ENCODE measurements at places on chromosomes 5 and 9.

GRCh38 chr5:127406326-127407121 is 110.9 kb upstream of the PRRC1 start:
- no peak for DNase-seq

DNA sequence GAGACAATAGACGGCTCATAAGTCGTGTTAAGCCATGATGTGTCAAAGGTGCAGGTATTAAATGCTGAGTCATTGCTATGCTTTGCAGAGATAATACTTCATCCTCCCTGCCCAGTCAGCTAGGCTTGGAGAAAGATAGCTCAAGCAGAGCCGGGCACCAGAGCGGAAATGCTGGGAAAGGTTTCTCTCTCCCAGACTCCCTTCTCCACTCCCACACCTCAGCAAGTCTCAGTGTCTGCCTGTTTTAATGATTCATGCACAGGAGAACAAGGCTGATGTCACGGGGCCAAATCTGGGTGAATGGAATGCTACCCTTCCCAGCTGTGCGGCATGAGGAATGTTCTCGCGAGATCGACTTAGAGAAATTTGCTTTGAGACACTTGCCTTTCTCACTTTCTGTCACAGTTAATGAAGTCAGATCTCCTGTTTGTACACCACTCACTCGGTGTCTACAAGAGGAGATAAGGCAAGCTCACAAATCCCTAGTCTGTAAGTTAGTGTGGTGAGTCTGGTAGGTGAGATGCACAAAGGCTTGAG is 204.4 kb downstream of the EFNA5 start:
- no peak for DNase-seq

GRCh38 chr5:142611154-142611553 is 74.7 kb downstream of the FGF1 start:
- DNase-seq: peak; percentile 50

GRCh38 chr5:153619771-153620170 is 129.3 kb downstream of the GRIA1 start:
- DNase-seq: no peak

DNA sequence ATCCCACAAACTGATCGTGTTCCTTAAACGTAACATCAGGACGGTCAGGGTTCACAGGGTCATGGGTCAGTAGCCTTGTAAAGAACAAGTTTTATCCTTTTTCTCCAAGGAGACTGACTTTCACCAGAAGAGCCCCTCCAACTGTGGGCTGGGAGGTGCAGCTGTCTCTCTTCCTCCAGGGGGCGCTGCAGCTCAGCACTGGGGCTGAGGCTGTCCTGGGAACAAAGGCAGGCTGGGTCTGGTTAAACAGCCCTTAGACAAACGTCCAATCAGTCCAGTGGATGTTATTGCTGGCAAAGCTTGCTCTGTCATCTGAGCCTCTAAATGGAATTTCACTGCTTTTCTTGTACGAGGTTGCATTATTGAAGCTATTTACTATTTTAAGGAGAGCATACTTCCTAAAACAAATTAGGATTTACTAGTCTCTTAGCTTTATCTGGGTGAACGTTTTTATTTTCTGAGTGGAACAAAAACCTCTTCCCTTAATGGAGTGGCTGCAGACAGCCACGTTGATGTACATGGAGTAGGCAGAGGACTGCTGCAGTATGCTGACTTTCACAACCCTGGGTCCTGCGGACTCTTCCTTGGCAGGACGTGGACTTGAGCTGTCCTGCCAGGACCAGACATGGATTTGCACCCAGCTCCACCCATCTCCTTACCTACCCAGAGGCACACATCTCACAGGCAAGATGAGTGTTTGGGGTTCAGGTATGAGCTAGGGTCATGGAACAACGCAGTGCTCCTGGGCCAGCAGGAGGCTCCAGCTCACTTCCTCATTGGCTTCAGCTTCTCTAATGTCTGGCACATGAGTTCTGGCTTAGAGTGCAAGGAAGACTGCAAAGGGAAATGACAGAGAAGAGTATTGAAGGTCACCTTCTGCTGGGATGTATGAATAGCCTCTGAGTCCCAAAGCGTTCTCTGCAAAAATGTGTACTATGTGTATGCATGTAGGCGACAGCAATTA is 7.8 kb downstream of the EXOSC2 start:
- DNase-seq: peak; percentile 49

GRCh38 chr5:124922255-124922975 is 176.0 kb upstream of the ZNF608 start:
- DNase-seq: no peak

DNA sequence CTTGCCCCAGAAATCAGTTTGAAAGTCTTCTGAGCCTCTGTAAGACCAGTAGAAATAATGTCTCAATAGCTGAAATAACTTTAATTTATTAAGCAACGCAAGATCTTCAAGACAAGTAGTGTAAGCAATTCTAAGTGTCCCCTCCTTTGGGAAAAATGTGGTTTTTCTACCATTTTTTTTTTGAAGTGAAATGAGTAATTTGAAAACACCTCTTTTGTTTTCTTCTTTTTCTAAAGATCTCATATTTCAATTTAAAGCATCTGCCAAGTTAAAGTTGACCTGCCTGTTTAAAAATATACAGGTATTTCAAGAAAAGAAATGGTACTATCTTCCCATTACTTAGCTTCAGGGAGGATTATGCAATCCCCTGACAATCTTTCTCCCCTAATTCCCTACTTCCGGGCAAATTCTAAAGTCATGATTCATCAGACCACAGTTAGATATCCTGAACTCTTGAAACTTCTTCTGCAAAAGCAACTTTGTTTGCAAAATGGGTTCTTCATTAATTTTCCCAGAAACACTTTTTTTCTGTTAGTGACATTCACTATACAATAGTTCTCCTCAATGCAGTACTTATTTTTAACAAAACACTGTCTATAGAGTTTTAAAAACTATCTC is 7.8 kb upstream of the ANXA1 start:
- DNase-seq: no peak

DNA sequence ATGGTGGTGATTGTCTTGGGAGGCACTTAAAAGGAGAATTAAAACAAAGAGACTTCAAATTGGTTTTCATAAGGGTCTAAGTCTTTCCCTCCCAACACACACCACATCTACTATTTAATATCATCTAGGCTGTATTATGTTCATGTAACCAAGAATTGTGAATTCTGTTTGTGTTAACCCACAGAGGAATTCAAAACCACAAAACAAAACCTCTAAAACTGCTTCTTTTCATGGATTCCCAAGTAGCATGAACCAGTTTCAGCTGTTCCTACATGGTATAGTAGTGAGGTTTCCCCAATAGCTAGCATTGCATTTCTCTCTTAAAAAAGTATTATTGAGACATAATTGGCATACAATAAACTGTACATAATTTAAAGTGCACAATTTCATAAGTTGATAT is 283.8 kb downstream of the CD180 start:
- DNase-seq: no peak

DNA sequence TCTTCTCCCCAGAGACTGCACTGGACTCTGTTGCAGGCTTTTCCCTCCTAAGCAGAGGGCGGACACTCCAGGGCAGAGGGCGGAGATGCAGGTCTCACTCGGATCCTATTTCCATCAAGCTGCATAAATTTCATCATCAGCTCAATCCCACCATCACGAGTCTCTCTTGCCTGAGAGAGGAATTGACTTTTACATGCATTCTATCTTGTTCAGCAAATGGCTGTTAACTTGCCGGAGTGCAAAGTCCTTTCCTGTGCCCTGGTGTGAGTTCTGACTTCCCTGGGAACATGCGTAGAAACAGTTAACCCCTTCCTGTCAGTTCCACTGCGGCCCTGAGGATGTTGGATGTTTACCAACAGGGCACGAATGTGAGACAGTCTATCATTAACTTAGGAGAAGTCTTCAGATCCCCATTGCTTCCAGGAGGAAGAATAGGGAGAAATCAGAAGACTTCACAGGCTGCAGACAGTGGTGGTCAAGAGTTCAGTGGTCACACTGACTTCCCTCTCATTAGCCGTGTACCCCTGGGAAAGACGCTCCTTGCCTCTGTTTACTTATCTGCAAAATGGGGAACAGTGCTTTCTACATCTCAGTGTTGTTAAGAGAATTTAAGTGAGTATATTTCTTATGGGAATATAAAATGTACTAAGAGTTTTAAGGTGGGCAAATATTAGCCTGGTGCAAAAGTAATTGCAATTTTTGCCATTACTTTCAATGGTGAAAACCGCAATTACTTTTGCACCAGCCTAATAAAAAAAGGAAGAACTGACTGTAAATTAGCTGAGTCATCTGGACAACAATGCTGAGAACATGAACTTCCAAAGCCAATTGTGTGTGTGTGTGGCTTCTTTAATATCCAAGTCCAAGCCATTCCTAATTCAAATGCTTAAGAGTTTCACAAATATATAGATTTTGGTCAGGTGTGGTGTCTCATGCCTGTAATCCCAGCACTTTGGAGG is 248.0 kb downstream of the DRD1 start:
- DNase-seq: no peak

DNA sequence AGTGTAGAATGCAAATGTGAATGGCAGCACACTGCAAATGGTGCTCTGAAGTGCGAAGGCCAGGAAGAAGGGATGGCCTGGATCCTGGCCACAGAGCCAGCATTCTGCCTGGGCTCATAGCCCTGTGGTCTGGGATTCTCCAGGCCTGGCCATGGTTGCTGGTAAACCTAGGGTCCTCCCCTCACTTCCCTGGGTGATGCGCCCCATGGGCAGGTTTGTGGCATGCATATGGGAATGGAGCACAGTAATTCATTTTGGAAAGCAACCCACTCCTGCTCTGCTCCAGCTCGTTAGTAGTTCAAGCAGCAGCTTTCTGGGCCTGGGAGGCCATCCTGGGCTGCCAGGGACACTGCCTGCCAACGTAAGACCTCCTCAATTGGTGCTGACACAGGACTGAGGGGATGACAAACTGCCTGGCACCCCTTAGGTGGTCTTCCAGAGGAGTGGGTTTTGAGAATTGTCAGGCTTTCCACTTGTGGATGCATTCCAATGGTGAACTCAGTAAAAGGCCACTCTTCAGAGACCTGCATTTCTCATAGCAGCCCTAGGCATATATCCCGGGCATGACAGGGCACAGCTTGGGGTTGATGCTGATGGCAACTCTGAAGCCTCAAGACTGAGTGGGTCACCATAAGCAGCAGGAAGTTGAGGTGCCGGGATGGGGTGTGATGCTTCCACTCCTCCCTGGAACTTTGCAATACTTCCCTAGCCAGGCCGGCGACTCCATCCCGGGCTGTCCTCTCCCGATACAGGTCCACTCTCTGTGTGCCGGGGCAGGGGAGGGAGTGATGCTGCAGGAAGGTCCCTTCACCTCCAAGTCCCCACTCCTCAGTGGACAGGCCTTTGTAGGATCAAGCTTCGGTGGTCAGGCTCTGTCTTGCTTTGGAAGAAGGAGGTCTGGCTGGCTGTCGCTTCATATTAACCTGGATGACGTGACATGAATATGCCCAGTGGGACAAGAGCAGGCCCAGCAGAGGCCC is 1.2 kb upstream of the SLC25A48 start:
- no peak for DNase-seq

DNA sequence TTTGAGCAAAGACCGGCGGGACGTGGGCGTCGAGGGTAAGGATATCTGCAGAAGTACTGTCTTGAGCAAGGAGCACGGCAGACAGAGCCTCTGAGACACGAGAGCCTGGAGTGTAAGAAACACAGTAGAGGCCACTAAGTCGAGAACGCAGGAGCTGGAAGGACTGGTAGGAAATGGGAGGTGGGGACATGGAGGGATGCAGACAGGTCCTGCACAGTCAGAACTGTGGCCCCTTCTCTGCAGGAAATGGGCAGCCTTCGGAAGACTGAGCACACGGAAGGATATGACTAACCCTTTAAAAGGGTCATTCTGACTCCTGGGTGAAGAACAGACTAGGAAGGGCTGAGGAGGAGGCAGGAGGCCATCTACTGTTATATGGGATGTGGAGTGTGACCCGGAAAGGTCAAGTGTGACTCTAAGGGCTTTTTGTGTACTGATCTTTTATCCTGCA is 1.4 kb upstream of the CAMSAP1 start:
- no peak for DNase-seq

DNA sequence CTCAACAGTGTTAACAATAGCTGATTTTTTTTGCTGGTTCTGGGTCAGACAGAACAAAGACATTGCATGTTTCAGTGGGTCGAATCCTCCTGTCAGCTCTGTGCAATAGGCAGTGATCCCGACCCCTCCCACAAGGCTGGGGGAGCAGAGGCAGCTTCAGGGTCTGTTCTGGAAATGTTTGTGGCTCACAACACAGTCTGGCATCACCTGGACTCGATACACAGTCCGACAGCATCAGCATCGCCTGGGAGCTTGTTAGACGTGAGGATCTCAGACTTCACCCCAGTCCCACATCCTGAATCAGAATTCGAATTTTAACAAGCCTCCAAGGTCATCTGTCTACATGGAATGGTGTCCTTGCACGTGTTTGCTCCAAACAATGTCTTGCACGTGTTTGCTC is 384.7 kb downstream of the IRX2 start:
- DNase-seq: no peak

GRCh38 chr5:2180456-2180855 is 297.7 kb upstream of the IRX4 start:
- no peak for DNase-seq

GRCh38 chr5:14193496-14193895 is 50.4 kb downstream of the TRIO start:
- no peak for DNase-seq

DNA sequence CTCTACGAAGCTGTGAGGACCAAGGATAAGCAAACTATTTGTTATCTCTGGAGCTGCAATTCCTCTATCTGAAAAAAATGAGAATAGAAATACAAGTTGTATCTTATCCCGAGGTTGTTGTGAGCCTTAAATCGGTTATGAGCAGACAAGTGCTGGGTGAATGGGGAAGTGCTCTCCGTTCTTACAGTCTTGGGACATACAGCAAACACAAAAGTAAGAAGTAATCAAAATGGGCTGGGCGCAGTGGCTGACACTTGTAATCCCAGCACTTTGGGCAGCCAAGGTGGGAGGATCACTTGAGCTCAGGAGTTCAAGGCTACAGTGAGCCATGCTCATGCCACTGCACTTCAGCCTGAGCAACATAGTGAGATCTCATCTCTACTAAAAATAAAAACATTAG is 31.7 kb downstream of the ITK start:
- no peak for DNase-seq

GRCh38 chr9:94874316-94874715 is 147.8 kb downstream of the AOPEP start:
- DNase-seq: no peak

DNA sequence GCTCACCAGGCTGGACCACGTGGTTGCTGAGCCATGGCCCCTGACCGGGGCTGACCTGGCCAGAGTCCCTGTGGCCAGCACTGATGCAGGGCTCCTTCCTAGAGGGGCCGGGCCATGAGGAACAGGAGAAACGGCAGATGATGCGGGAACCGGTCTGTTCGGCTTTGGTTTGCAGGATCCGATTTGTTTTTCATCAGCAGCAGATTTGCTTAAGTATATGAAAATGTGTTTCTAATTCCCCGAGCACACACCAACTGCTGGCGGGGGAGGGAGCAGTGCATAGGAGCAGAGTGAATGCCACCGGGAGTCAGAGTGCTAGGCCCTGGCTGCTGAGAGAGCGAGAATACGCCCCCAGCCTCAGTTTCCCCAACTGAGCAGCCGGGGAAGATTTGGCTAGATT is 13.6 kb downstream of the NTNG2 start:
- DNase-seq: no peak

All from stimulated activated CD8-positive, alpha-beta memory T cell treated with anti-CD3 and anti-CD28 coated beads, Interleukin-7, amount 100 ng/mL, for 24 hours (primary cell).